ENCODE measurements at places on chromosomes 13 and 19.
A peak's percentile ranks its signal among the peaks of the same experiment; 100 is the strongest.

DNA sequence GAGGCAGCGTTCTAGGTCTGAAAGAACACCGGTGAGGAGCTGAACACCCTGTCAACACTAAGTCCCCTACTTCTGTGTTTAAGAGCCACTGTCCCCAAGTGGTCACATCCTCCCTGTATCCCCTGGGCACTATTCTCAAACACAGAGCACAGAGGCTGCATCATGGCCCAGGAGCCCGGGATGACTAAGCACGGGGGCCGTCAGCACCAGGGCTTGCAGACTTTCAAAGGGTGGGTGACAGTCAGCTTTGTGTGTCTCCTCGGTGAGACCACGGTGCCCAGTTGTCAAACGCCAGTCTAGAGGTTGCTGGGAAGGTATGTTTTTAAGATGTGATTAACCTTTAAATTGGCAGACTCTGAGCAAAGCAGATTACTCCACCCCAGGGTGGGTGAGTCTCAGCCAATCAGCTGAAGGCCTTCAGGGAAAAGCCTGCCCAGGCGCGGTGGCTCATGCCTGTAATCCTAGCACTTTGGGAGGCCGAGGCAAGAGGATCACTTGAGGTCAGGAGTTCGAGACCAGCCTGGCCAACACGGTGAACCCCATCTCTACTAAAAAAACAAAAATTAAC is 8.0 kb downstream of the MAP2K2 start:
- DNase-seq: no peak

GRCh38 chr13:52947921-52948373 is 80.7 kb upstream of the OLFM4 start:
- DNase-seq: no peak

GRCh38 chr19:4337906-4338440 is 654 bp downstream of the STAP2 start:
- DNase-seq: no peak

GRCh38 chr13:74067818-74068217 is 66.4 kb downstream of the KLF12 start:
- no peak for DNase-seq

GRCh38 chr13:71877256-71877653 is 10.3 kb upstream of the DACH1 start:
- DNase-seq: no peak

DNA sequence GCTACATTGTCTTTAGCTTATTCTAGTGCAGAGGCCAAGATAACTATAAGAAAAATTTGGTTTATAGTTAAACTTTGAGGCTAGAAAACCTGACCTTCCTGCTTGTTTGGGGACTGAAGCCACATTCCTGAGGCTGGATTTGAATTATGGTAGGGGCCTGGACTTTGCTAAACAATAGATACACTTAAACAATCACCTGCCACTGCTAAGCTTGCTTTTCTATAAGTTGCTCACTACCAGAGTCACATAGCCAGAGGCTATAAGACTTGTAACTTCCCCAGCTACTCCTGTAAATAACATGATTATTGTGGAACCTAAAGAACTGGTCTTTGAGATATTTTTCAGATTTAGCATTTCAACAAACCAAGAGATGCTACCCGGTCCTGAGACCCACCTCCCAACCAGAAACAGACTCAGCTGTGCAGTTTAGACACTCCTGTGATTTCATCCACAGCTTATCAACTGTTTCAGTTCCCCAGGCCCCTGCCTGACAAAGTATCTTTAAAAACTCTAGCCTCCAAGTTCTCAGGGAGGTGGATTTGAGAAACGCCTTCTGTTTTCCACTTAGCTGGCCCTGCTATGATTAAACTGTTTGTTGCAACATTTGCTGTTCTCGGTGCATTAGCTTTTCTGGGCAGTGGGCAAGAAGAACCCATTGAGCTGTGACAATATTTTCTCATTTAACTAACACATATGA is 77.7 kb downstream of the MIPEP start:
- DNase-seq: no peak

GRCh38 chr13:50934735-50935435 is 25.3 kb downstream of the RNASEH2B start:
- DNase-seq: no peak

GRCh38 chr19:4759388-4760284 is 31.9 kb upstream of the FEM1A start:
- DNase-seq: peak; percentile 36

DNA sequence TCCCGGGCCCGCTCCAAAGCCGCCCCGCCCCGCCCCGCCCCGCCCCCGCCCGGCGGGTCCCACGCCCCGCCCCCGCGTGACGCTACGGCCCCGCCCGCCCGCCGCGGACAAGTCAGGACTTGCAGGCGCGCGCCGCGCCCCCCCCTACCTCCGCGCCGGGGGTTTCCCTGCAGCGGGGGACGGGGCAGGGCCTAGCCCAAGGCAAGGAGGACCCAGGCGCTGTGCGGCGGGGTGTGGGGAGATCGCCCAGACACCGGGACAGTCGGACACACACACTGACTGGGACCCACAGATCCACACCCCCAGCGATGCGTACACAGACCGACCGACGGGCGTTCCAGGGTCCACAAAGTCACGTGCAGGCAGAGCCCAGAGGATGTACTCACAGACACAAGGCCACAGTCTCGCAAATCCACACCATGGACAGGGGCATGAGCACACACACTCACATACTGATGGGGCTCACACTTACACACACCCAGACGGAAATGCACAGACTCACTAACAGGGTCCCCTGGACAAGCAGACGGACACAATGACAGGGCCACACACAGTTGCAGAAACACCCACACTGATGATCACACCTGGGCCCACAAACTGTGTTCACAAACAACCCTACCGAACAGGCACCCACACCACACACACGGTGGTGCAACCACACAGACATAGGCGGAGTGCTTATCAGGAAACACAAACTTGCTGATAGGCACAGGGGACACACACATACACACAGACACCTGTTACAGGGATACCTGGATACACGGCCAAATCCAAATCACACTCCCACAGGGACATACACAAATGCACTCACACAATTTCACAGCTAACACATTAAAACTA is 436 bp upstream of the BBC3 start:
- DNase-seq: peak; percentile 90
